ENCODE measurements at places on chromosomes 3 and 15.

DNA sequence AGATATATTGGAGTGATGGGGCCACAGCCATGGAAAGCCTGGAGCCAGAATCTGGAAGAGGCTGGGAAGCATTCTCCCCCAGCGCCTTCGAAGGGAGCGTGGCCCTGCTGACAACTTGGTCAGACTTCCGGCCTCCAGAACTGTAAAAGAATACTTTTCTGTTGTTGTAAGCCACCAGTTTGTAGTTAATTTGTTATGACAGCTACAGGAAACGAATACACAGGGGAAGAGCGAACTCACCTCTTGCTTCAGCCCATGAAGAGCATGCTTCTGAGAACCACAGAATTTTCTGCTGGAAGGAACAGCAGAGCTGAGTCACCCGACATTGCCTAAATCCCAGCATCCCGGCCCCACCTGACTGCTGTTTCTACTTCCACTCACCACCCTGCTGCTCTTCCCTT is 501.7 kb downstream of the SHQ1 start:
- peak; percentile 83 for DNase-seq

GRCh38 chr3:155492841-155493240 is 199.4 kb upstream of the STRIT1 start:
- no peak for DNase-seq

- no peak for DNase-seq
These were observed 90.8 kb downstream of the MCTP2 start for GRCh38 chr15:94322141-94322540.

GRCh38 chr3:40287248-40287647 is 22.3 kb upstream of the EIF1B start:
- DNase-seq: no peak

DNA sequence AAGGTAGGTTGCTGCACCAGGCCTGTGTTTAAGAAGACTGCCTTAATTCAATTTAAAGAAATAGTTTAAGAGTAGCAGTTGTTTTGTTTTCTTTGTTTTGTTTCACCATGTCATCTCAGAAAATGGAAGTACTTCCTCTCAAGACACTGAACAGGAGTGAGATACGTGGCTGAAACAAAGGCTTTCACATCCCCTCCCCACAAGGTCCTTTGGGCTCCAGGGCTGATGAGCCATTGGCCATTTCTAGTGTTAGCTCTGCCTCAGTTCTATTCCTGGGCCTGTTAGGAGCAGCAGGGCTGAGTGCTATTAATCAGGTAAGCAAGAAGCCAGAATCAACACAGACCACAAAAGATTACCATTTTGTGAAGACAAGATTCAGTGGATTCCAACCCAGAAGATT is 132.8 kb downstream of the KCNAB1 start:
- no peak for DNase-seq

- DNase-seq: peak; percentile 22
These were observed 109.2 kb downstream of the APBA2 start for GRCh38 chr15:28994831-28995596.
